Fibroblast of skin of right quadriceps (primary cell): ENCODE measurements at places on chromosomes 2 and 18.

GRCh38 chr2:16112972-16113560, 172.7 kb downstream of the MYCN start:
- DNase-seq: no peak

DNA sequence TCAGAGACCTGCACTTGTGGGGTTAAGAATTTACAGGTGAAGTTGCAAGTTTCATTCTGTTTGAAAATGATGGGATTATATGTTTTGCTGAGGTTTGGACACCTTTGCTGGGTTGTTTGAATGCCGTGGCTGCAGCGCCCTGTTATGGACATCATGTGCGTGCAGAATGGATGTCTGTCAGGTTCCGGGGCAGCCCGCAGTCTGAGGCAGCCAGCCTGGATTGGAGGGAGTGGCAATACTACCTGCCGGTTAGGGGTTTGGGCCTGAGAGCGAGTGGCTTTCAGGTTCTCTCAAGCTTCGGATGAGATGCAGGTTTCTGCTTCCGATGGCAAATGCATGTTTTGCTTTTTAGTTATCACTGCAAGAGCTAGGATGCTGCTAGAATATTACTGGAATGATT, 1.1 kb downstream of the CASP8 start:
- no peak for DNase-seq

DNA sequence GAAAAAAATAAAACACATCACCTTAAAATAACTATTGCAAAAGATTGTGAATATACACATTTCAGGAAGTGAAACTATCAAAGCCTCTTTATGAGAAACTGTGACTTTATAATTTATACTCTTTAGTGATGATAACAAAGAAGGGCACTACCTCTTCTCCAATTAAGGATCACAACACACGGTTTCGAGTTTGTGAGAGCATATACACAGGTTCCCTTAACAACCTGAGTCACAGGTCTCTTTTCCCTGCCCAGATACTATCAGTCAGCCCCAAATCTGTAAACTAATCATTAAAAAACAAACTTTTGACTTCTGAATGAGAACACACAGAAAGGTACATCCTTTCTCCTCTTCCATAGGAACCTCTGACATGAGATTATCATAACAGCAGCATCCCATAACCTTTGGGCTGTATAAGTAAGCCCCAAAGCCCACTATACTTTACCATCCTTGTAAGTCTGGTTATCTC, 44.9 kb downstream of the PTPN2 start:
- DNase-seq: no peak

- DNase-seq: no peak
Observed at GRCh38 chr2:9741110-9741509, 102.2 kb upstream of the TAF1B start.

DNA sequence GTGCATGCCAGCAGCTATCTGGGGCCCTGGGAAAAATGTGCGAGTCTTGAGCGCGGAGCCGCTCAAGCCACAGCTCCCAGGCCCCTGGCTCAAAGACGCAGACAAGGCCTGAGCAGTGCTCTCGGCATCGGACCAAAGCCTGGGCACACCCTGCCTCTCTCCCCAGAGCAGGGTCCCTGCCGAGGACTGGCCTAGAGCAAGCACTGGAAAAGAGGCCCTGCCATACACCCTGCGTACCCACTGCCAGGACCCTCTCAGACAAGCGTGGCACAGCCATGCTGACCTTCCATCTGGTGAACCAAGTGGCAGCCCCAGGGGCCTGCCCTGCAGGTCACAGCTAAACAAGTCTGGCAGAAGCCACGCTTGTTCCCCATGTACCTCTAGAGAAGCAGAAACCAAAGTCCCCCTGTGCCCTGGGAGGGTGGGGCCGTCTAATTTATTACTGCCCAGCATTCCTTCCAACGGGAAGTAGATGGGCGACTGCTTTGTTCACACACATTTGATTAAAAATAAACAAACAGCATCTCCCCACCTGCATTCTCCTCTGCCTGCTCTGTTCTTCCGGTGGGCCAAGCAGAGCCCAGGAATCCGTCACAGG, 14.0 kb downstream of the STK25 start:
- DNase-seq: no peak

- no peak for DNase-seq
Observed at GRCh38 chr2:97678298-97678697, 8.8 kb downstream of the C2orf92 start.

GRCh38 chr2:149715005-149715592, 127.5 kb upstream of the MMADHC start:
- DNase-seq: peak; percentile 51

DNA sequence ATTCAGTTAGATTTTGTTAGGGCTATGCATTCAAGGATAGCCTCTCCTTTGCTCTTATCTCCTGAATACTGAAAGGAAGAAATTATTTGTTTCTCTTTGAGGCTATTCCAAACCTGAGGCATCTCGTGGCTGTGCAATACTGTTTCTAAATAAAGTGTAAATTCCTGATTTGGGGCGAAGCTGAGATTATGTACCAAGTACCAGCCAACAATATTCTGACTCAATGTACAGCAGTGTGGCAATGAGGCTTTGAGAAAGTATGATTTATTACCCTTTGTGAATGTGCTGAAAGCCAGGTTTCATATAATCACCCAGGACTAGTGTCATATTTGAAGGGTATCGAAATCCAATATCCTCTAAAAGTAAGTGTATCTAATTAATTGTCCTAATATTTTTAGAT, 113.5 kb downstream of the MEIS1 start:
- DNase-seq: no peak

DNA sequence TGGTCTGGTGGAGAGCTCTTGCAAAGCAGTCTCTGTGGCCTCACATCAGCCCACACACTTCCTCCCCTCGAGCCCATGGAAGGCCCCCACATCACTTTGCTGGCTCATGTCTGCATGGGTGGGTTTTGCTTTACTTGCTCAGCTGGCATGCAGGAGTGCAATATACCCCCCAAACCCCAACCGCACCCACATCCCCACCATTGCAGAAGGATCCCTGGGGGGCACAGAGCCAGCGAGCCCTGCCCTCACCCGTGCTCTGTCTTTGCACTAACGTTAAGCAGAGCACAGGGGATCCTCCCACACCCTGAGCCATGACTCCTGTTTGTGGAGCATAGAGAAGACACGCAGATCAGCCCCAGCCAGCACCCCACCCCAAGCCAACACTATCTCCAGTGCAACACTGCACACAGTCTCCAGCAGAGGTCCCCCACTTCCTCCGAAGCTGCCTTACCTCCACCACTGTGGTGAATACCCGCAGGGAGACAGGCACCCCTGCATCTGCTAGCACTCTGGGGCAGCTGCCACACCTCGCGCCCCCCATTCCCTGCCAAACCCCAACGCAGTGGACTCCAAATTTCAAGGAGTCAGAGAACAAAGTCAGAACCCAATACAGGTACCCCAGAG, 177.8 kb upstream of the RGPD4 start:
- DNase-seq: no peak

DNA sequence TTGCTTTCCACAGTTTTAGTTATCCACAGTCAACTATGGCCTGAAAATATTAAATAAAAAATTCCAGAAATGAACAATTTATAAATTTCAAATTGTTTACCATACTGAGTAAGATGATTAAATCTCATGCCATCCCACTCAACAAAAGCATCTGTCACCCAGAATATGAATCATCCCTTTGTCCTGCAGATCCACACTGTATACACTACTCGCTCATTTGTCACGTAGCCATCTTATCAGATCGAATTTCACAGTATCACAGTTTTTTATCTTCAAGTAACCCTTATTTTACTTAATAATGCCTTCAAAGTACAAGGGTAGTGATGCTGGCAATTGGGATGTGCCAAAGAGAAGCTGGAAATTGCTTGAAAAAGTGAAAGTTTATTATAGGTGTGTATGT, 291.8 kb upstream of the LRATD1 start:
- DNase-seq: no peak

GRCh38 chr2:238438856-238439849, 12.4 kb downstream of the ASB1 start:
- DNase-seq: peak; percentile 89

GRCh38 chr2:60735496-60736250, 20.4 kb upstream of the PAPOLG start:
- no peak for DNase-seq

GRCh38 chr2:16763056-16763455, 97.4 kb upstream of the CYRIA start:
- DNase-seq: no peak

DNA sequence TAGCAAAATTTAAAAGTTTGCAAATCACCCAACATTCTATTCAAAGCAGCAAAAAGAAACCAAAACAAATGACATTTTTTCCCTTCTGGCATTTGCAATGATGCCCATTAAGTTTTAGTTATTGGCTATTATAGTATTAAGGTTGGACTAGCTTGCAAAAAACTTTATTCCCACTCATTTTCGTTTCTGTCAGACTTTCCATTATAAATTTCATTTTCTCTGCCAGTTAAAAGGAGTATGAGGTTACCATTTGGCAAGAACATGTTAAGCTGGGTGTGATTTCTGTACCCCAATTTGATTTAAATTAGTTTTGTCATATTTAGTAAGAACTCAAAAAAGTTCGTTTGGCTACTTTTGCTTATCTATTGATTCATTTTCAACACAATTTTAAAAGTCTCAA, 187.9 kb downstream of the TCF4 start:
- no peak for DNase-seq

GRCh38 chr2:199424160-199424559, 33.6 kb downstream of the SATB2 start:
- DNase-seq: no peak

DNA sequence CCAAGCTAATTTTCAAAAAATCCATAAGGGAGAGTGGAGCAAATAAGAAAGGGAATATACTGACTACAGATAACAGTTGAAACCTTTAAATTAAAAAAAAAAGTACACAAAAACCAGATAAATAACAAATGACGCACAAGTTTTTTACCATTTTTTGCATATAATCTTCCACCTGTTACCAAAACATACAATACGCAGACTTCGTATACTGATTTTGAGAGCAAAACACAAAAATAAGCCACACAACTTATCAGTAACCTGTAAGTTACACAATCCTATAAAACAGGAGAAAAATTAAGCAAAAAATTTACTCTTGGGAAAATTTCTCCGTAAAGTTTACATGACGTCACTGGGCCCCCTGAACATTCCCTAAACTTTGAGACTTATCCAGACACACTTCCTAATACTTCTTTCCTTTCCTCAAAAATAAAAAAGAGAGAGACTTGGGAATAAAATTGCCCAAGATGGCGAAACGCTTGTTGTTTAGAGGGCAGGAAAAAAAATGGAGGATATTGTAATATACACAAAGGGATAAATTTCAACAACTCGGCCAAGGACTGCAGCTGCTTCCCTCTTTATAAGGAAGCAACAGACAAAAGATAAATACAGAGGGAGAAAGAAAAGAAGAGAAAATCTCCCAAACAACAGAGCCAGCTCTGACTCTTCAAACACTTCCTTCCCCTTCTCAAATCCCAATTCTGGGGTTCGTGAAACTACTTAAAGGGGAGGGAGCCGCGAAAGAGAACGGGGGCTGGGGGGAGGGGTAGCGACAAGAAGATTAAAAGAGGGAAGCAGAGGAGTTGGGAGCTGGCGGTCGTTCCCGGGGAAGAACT, 1.6 kb downstream of the BAZ2B start:
- peak; percentile 80 for DNase-seq

- no peak for DNase-seq
Observed at GRCh38 chr18:9066358-9066757, 36.1 kb upstream of the NDUFV2 start.

GRCh38 chr2:33735096-33735495, 136.0 kb upstream of the FAM98A start:
- no peak for DNase-seq

- DNase-seq: no peak
Observed at GRCh38 chr2:204571911-204572310, 26.6 kb downstream of the PARD3B start.

DNA sequence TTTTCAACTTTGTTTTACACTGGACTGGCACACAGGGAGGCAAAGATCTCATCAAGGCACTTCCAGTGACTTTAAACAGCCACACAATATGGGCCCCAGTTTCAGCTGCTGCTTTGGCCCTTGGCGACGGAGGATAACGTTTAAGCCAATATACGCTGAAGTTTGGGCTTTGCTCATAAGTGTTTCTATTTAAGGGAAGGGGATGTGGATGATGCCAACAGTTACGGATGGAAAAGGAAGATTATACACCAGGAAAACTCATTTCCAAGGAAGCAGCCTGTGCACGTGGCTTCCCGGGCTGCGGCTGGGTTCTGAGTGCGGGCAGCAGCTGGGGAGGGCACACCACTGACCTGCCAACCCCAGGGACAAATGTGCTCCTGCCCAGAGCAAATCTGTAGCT, 151.1 kb downstream of the SH3BP4 start:
- no peak for DNase-seq

- no peak for DNase-seq
Observed at GRCh38 chr2:188130317-188130716, 161.4 kb upstream of the GULP1 start.

DNA sequence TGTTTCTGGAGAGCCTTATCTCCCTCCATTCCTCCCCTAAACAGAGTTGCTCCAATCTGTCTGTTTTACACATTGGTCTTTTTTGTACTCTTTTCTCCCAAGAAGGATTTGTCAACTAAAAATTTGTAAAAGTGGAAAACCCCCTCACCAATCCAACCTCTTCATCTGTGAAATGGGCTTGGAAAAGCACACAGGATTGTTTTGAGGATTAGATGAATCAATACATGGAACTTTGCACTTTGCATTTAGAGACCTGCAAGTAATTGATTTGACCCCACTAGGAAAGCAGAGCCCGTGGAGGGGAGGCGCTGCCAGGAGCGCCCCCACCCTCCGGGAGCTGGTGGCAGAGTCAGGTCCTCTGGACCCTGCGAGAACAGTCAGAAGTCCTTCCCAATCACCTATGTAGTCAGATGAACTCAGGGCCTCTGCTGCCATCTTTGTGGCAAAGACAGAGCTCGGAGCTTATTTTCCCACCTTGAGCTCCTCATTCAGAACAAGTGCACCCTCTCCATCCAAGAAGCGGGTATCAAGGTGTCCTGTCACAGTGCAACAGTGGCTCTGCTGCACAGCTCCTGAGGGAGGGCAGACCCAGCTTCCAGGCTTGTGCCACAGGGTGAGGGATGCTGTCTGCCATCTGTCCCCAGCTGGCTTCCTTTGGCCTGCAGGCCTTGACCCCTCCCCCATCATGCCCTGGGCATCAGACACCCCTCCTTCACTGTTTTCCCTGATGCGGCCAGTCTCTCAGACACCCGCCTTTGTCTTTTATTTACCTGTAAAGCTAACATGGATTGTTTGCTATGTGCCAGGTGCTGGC, 1.7 kb upstream of the TMEM185B start:
- no peak for DNase-seq

DNA sequence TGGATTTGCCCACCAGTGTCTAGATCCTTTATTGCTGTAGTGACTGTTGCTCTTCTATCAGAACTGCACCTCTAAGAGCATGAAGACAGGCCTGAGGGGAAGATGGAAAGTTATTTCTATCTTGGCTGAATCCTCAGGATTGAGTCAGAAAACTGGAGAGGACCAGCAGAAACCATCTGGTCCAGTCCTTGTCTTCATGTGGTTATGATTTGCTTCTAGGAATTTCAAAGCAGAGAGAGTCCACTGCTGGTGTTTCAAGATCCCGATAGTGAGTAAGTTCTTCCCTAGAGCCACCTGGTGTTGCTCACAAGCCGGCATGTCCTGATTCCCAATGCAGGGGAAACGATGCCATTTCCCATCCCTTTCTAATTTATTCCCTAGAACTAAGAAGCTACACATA, 84.2 kb downstream of the NCKAP5 start:
- DNase-seq: peak; percentile 57

GRCh38 chr2:68074050-68074449, 11.2 kb upstream of the C1D start:
- DNase-seq: no peak

- no peak for DNase-seq
Observed at GRCh38 chr2:98123286-98123685, 36.3 kb downstream of the VWA3B start.

- peak; percentile 46 for DNase-seq
Observed at GRCh38 chr18:74249181-74249968, 42.4 kb downstream of the CYB5A start.
